Activated T-cell treated with anti-CD3 and anti-CD28 coated beads, Interleukin-2, amount 50 U/mL, for 72 hours (primary cell): ENCODE measurements at places on chromosomes 5 and 9. TPM values are rescaled to one million over a fixed set of nuclear protein-coding genes. Genes with fewer than 3 reads are reported as not detected.

PLPP7 gene
- 0.31 TPM for total RNA-seq

ITK gene
- 314 TPM for total RNA-seq

SPAG8 gene
- 1.4 TPM for total RNA-seq

SLC34A3 gene
- total RNA-seq = 0.14 TPM

SAP30L gene
- 42.5 TPM for total RNA-seq

PFN3 gene
- not detected for total RNA-seq

CTNND2 gene
- total RNA-seq = not detected

NUDT12 gene
- total RNA-seq = 2.2 TPM

TMEM252 gene
- total RNA-seq = not detected

FBXO4 gene
- 30.8 TPM for total RNA-seq
